Right ventricle myocardium superior (tissue), 1 donor: ENCODE measurements at places on chromosomes 11 and 22.

DNA sequence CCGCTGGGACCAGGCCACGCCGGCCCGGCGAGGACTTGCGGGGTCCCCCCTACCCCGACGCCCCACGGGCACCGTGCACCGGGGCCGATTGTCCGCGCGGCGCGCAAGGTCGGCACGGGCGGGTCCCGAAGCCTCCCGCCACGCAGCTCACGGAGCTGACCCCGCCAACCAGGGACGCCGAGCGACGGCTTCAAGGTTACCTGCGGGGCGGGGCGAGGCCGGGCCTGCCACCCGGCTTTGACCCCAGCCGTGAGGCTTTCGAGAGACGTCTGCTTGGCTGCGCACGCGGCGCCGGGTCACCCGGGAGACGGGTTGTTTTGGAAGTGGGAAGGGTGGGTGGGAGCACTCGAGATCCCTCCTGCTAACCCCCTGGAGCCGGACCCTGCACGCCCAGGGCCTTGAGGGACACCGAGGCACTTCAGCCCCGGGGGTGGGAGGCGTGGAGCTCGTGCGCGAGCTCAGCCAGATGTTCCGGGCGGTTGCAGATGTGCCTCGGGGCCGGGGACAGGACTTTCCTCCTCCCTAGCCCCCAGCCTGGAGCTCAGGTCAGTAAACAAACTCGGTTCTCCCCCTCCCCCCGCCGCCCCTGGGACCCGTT lies 3.2 kb upstream of the WNT11 start:
- peak; percentile 57 for DNase-seq

GRCh38 chr22:29028468-29028867 lies 33.2 kb downstream of the C22orf31 start:
- DNase-seq: no peak

- DNase-seq: no peak
Measured at GRCh38 chr11:120020981-120021380, 116.9 kb downstream of the TRIM29 start.

GRCh38 chr22:19110646-19111045 lies 11.6 kb downstream of the DGCR2 start:
- DNase-seq: no peak

DNA sequence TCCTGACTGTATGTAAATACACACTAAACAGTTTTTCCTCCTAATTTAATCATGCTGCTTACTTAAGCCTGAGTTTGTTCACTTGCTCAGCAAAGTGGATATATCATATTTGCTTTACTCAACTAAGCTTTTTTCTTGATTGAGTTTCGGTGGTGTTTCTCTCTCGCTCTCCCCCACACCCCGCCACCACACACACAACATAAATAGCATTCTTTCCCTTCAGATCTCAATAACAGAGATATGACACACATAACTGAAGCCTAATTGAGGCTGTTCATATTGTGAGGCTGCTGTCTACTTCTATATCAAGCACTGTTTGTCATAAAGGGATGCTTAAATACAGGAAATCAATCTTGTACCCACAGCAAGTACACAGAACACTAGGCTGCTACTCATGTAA lies 364.9 kb downstream of the FAT3 start:
- no peak for DNase-seq

DNA sequence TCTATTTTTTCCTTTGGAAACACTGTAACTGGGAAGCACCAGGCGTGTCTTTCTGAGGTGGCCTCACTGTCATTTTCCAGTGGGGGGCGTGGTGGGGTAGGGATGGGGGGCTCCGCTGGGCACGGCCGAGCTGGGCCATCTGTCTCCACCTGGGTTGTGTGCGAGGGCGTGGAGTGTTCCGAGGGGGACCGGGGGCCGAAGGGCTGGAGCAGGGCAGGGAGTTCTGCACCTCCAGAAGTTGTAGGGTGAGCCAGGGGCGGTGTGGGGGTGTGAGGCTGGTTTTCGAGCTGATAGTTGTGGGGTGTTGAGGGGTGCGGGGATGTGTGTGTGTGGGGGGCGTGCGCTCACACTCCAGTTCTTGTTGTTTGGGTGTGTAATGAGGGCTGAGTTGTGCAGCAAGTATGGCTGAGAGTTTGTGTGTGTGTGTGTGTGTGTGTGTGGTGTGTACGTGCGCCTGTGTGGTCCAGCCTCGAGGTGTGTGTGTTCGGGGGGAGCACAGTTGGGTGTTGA lies 10.8 kb downstream of the YPEL4 start:
- DNase-seq: no peak

GRCh38 chr11:88377646-88378045 lies 40.1 kb upstream of the CTSC start:
- no peak for DNase-seq

GRCh38 chr22:45599836-45600577 lies 71.6 kb upstream of the ATXN10 start:
- DNase-seq: no peak

GRCh38 chr22:42768385-42769035 lies 47.8 kb upstream of the A4GALT start:
- DNase-seq: no peak

- DNase-seq: no peak
Measured at GRCh38 chr11:120740380-120740779, 228.8 kb downstream of the GRIK4 start.

GRCh38 chr11:110081462-110082376 lies 11.5 kb upstream of the ZC3H12C start:
- DNase-seq: no peak

DNA sequence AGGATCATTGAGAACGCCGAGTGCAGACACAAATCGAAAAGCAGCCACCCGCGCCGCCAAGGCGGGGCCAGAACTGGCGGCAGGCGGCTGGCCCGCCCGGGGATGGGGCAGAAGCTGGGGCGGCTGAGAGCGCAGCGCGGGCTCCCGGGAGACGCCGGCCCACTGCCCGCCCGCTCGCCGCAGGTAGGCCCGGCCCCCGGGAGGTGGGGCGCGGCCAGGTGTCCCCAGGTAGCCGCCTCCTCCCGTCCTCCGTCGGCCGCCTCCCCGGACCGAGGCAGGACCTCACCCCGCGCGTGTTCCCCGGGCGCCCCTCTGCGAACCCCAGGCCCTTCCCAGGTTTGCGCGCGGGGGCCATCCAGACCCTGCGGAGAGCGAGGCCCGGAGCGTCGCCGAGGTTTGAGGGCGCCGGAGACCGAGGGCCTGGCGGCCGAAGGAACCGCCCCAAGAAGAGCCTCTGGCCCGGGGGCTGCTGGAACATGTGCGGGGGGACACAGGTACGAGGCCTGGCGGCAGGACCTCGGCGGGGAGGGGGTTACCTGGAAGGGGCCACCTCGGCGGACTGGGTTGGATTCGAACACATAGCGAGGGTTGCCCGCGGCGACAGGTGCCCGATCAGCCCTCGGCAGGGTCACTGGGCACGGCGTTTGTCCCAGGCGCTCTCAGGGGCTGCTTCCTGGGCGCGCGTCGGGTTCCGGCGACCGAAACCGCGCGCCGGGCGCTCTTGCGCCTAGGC lies at the start of gene PRRG4:
PRRG4 (plus strand) TSS at position 248 of the 733 bp plus-strand sequence. CDS start 603 bp downstream, outside the sequence.
- DNase-seq: peak; percentile 83

DNA sequence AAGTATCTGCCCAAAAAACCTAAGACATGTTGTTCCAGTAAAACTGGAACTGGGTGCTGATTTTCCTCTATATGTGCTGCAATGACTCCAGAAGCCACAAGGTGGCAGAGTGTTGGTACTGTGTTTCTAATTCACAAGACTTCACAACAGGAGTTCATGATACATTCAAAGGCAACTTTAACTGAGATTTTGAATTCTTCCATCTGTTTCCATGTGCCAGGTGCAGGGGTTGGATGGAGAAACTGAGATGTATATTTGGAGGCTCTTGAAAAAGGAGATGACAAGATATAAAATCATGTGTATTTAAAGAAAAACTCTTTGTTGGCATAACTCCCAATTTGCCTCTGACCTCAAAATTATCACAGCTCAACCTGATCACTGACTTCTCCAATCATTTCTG lies 1098.6 kb upstream of the CCDC90B start:
- DNase-seq: no peak

GRCh38 chr11:111846063-111846462 lies 25.3 kb downstream of the ALG9 start:
- DNase-seq: no peak

- no peak for DNase-seq
Measured at GRCh38 chr11:16347928-16348685, 8.2 kb downstream of the SOX6 start.

GRCh38 chr22:22712666-22713365 lies 68.4 kb downstream of the GGTLC2 start:
- no peak for DNase-seq

GRCh38 chr22:22714600-22715335 lies 70.4 kb downstream of the GGTLC2 start:
- no peak for DNase-seq

- no peak for DNase-seq
Measured at GRCh38 chr11:27218421-27219038, 144.5 kb downstream of the CCDC34 start.

- no peak for DNase-seq
Measured at GRCh38 chr11:26909991-26910591, 83.8 kb upstream of the FIBIN start.

DNA sequence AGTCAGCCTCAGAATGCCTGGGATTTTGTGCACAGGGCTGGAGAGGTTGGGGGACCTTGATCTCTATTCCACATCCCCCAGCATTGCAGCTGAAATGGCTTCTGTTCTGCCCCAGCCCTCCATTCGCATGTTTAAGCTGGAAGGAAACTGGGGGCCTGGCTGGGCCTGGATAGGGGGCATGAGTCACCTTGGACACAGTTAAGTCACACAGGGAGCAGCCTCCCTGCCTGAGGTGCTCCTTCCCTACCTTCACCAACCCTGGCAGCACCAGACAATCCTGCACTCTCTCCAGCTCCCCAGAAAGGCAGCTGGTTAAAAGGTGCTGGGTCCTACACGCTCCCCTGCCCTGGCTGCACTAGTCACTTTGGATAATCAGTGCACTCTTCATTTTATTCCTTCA lies 763 bp downstream of the SMIM45 start:
- DNase-seq: no peak

- DNase-seq: no peak
Measured at GRCh38 chr11:105915021-105915420, 107.0 kb downstream of the MSANTD4 start.

GRCh38 chr22:48228468-48228867 lies 1466.0 kb downstream of the TBC1D22A start:
- DNase-seq: no peak

GRCh38 chr22:49869845-49870712 lies 16.4 kb downstream of the ZBED4 start:
- DNase-seq: no peak

DNA sequence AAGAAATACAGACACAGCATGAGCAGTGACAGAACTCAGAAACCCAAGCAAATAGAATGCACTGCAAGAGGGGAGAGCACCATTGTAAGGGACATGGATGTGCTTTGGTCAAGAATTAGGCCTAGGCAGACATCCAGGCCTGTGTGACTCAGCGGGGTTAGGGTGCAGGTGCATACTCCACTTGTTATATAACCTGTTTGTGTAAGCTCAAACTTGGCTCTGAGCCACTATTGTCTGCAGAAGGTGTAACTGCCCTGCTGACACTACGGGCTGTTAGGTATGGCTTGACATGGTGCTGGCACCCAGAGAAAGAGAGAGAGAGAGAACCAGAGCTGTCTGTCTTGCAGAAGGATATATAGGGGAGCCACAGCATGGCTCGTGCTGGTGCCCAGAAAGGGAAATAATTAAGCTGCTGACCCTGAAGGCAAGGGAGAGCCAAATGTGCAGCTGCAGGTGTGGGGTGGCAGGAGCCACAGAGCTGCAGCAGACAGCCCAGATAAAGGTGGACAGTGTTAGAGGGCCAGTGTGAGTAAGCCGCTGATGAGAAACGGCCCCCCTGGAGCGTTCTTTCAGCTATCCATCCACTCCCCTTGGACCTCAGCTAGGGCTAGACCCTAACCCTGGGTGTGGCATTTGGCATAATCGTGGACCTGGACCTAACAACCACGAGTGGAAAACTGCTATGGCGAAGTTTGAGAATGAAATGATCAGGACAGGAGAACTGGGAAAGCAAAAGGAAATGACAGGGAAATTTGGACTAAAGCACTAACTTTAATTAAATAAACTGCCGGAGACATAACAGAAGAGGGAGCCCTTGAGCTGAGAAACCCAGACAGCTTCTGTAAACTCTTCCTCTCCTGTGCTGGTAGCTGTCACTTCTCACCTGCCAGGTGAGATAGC lies 253.0 kb upstream of the CCDC179 start:
- DNase-seq: no peak

DNA sequence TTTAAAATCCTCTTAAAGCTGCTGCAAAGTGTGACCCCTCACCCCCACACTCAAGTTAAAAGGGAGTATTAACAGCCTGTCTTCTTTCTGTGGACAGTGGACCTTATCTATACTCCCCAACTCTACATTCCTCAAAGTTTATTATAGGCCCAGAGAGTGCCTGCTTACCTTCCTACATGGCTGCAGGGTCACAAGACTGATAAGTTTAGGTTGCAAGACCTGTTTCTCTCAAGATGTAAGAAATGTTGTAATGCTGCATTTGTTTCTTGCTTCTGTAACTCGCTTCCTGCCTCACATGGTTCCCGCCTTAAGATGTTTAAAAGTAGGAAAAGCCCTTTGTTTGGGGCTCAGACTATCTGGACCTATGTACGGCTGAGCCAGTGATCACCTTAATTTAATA lies 10.1 kb upstream of the NXPE1 start:
- DNase-seq: no peak

GRCh38 chr11:58805065-58805464 lies 39.4 kb downstream of the GLYATL2 start:
- no peak for DNase-seq

GRCh38 chr11:33944693-33945424 lies 53.0 kb upstream of the LMO2 start:
- no peak for DNase-seq

- DNase-seq: no peak
Measured at GRCh38 chr22:37808294-37808657, 542 bp downstream of the GCAT start.

GRCh38 chr11:102158164-102158735 lies 48.0 kb downstream of the YAP1 start:
- no peak for DNase-seq

DNA sequence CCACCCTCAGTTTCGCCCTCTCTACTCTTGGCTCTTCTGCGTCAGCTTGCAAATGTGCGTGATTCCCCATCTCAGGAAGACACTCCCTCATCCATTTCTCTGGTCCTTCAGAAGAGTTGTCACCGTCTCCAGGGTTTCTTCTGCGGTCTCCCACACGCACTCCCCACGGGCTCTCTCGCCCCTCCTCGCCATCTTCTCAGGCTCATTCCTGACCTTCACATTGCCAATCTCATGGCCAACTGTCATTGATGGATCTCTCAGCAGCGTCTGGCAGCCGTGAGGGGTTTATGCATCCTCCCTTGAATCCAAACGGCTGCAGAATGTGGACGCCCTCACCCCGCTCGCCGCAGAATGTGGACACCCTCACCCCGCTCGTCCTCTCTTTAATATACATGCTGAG lies 10.5 kb downstream of the SYNGR1 start:
- DNase-seq: peak; percentile 29
